Activated CD4-positive, alpha-beta T cell treated with anti-CD3 and anti-CD28 coated beads, Interleukin-10, Interleukin-2, amounts not matched to agents 100 ng/mL and 50 ng/mL, durations not matched to agents 16 hours and 8 hours (primary cell): ENCODE measurements at places on chromosomes 13 and 19.

DNA sequence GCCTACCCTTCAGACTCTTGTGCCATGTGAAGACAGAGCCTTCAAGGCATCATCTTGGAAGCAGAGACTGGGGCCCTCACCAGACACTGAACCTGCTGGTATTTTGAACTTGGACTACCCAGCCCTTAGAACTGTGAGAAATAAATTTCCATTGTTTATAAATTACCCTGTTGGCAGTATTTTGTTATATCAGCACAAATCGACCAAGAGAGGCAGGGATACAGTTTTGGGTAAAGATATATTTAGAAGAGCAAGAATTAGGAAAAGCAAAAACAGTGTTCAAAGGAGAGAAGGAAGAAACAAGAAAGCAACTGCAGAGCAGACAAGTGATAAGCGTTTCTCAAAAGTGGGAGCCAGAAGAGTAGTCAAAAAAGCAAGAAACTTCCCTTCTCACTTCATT, 600.8 kb downstream of the DCT start:
- DNase-seq, result no peak

DNA sequence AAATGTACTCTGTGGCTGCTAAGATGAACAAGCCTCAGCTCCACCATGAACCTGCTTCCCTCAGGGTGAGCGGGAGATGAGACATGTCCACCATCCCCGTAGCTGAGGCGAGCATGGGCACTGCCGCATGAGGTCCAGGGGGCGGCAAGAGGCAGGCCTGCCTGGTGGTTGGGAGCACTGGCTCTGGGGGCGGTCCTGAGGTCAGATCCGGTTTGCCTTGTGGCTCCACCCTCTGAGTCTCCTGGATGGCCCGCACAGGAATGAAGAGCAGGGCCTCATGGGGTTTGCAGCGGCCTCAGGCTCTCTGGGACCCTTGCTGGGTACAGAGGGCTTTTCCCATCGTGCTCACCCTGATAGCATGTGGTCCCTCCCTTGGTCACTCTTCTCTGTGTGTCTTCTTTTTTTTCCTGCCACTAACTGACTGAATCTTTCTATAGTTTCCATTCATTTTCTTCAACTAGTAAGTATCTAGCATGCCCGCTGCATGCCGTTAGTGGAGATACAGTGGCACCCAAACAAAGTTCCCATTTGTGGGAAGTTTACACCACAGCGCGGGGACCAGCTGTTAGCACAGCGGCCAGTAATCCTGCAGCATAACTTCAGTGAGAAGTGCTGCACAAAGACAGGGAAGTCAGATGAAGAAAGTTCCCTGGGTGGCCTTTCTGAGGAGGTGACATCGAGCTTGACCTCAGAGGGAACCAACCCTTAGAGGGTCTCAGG, 37.3 kb downstream of the CAPN12 start:
- DNase-seq, result no peak

GRCh38 chr19:58511353-58512208, at the start of gene SLC27A5:
Gene SLC27A5, minus strand, starts transcription at chr19:58511992. Its CDS starts 37 bp downstream, at chr19:58511955.
- no peak for DNase-seq

- no peak for DNase-seq
Measured at GRCh38 chr13:34816245-34816884, 125.7 kb upstream of the NBEA start.

GRCh38 chr13:59891053-59891452, 272.7 kb downstream of the DIAPH3 start:
- no peak for DNase-seq

DNA sequence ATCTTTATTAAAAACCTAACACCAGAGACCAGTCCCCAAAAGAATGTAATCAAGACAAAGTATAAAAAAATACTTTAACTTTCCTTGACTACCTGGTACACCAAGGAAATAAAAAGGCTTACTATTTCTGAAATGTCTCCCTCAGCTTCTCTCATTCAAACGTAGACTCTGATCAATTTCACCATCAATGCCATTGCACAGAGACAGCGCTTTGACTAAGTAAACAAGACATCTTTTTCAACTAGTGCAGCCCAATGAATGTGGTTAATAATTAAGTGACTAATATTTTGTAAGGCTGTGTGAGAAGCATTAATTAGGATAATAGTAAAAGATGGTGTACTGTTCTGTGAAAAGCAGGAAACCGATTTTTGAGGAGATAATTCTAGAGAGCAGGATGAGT, 7.3 kb upstream of the RAP2A start:
- no peak for DNase-seq

DNA sequence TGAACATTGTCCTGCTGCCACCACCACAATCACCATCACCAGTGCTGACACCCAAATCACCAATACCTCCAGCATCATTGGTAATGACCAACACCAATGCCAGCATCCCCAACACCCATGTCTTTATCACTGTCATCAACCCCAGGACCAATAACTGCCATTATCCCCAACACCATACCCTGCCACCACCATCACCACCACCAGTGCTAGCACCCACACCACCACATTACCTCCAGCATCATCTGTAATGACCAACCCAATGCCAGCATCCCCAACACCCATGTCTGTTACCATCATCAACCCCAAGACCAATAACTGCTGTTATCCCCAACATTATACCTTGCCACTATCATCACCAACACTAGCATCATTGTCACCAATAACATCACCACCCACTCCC, 2.6 kb downstream of the LGI4 start:
- no peak for DNase-seq

GRCh38 chr19:41376998-41377365, 649 bp downstream of the TMEM91 start:
- DNase-seq, result no peak

DNA sequence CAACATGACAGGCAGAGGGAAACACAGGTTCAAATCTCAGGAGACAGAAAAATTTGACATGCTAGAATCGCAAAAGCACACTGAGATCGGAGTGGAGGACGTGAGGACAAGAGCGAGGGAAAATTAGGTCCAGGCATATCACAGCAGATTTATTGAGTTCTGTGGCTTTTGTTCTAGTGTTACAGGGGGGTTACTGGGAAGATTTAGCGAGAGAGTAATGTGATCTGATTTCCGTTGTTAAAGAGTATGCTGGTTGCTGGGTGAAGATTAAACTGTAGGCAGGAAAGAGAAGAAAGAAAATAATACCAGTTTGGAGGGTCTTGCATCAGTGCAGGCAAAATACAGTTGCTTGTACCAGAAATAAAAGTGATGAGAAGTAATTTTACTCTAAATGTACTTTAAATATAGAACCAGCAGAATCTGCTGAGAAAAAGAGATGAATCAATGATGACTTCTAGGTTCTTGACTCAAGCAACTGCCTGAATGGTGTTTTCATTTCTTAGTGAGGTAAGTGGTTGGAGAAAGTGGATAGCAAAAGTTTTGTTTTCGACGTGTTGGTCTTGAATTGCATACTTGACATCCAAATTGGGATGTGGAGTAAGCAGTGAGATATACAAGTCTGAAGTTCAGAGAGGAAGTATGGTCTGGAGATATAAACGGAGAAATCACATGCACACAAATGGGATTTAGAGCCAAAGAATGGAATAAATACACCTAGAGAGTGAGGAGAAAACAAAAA, 35.7 kb downstream of the UFM1 start:
- no peak for DNase-seq

- DNase-seq, result no peak
Measured at GRCh38 chr13:107331359-107331758, 763.4 kb upstream of the ARGLU1 start.

GRCh38 chr13:29125934-29126424, 305.8 kb downstream of the MTUS2 start:
- DNase-seq, result peak; percentile 46

DNA sequence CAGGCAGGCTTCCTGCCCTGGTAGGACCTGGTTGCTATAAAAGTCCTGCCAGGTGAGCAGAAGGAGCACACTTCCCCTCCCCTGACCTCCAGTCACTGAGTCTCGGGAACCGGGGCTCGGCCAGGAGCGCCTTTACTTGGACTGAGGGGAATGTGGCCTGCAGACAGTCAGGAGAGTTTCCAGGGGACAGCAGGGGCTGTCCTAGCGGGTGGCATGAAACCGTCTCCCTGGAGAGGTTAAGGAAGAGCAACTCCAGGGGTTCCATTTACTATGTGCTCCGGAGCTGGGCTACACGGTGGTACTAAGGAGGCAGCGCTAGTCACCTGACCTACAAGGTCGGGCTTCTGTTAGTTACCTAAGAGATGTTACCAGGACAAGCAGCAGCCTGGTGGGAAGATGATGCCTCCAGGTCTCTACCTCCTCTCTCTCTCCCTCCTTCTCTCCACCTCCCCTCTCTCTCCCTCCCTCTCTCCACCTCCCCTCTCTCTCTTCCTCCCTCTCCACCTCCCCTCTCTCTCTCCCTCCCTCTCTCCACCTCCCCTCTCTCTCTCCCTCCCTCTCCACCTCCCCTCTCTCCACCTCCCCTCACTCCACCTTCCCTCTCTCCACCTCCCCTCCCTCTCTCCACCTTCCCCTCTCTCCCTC, 4.1 kb upstream of the CNOT3 start:
- no peak for DNase-seq

GRCh38 chr13:100433475-100433874, 155.1 kb downstream of the GGACT start:
- DNase-seq, result peak; percentile 7

DNA sequence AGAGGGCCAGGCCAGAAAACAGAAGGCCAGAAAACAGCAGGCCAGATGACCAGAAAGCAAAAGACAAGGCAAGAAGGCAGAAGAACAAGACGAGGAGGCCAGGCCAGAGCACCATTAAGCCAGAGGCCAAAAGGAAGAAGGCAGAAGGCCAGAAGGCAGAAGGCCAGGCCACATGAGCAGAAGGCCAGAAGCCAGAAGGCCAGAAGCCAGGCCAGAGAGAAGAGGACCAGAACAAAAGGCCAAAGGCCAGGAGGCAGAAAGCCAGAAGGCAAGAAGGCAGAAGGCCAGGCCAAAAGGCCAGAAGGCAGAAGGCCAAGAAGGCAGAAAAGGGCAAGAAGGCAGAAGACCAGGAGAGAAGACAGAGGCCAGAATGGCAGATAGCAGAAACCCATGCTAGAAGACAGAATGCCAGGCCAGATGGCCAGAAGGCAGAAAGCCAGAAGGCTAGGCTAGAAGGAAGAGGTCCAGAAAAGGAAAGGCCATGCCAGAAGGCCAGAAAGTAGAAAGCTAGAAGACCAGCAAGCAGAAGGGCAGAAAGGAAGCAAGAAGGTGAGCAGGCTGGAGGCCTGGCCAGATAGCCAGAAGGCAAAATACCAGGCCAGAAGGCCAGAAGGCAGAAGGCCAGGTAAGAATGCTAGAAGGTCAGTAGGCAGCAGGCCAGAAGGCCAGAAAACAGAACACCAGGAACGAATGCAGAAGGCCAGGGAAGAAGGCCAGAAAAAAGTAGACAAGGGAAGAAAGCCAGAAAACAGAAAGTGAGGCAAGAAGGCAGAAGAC, 187.6 kb downstream of the TUBA3C start:
- DNase-seq, result no peak

GRCh38 chr19:57171551-57172081, 4.3 kb upstream of the DUXA start:
- DNase-seq, result no peak

- no peak for DNase-seq
Measured at GRCh38 chr13:29384871-29385270, 210.6 kb downstream of the SLC7A1 start.

DNA sequence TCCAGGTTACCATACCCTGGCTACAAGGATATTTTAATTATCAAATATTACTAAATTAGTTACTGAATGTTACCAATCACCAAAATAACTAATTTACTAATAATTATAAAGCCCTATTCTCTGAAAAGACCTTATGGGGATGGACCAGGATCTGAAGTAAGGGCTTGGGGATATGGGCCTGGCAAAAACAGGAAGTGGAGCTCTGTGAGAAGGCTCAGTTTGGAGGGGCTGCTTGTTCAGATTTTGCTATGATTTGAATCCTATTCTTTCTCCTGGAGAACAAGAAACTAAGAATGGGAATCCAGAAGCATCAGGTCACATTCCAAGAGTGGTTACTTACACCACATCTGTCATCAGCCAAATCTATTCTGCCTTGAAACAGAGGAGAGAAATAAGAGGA, 148.1 kb downstream of the DNAJC15 start:
- no peak for DNase-seq

GRCh38 chr13:27973291-27973690, 4.2 kb upstream of the CDX2 start:
- DNase-seq, result no peak

DNA sequence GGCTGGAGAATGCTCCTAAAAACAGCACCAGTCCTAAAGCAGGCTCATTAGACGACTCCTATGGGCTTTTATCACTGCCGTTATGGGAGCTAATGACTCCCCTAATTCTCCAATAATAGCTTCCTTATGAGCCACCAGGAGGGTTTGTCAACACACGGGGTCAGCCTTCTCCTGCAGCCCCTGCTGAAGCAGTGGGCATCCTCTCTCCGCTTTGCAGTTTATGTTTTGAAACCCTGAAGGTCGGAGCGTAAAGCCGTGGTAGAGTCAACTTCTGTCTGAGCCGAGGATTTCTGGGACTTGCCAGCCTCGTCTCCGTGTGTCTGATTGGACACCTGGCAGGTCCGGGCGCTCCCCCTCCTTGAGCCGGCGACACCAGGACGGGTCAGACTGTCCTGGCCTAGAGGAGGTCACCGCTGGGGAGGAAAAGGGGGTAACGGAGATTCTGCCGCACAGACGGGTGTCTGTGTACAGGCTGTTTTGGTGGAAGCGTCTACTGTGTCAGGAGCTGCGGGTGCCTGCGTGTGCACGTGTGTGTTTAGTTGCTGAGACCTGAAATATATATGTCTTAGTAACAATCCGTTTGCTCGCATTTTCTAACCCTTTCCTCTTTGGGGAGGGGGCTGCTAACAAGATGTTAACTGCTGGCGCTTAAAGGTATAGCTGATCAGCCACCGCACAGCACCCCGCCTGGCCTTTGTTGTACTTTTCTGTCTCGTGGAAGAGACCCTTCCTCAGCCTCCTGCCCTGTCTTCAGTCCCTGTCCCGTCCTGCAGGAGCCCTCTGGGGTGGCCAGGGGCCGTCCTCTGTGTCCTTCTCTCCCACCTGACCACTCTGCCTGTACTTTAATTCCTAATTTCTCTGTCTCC, 1.9 kb downstream of the KDM4B start:
- DNase-seq, result no peak

DNA sequence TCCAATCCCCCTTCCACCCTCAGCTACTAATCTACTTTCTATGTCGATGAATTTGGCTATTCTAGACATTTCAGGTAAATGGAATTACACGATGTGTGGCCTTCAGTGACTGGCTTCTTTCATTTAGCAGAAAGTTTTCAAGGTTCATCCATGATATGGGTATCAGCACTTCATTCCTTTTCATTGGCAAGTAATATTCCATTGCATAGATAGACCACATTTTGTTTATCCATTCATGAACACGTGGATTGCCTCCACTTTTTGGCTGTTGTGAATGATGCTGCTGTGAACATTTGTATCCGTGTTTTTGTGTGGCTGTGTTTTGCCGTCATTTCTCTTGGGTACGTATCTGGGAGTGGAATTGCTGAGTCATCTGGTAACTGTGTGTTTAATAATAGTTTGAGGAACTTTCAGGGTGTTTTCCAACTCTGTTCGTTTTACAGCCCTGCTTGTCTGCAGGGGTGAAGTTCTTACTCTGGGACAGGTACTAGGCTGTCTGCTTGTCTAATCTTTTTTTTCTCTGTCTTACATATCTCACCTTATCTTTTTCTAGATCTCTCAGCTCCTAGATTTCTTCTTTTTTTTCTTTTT, 32.5 kb downstream of the MARK4 start:
- no peak for DNase-seq
